ENCODE measurements at places on chromosomes 6 and 20.
A peak's percentile ranks its signal among the peaks of the same experiment; 100 is the strongest.

GRCh38 chr6:29558439-29559079 lies 973 bp downstream of the UBD start:
- no peak for DNase-seq

DNA sequence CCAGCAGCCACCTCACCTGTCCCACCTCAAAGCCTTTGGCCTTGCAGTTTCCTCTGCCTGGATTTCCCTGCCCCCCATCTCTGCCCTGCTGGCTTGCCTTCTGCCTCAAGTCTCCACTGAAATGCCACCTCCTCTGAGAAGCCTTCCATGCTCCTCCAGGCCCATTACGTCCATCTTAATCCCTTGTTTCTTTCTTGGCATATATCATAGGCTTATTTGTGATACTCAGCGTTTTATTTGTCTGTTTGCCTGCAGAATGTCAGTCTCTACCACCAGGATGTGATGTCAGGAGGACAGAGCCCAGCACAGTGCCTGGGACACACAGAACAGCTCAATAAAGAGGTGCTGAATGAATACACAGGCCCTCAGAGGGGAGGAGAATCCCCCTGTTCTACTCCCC lies 24.4 kb upstream of the TLDC2 start:
- DNase-seq = no peak

GRCh38 chr20:44692932-44693480 lies 22.2 kb upstream of the CCN5 start:
- DNase-seq = no peak

- DNase-seq = no peak
These were observed 36.4 kb downstream of the DLGAP4 start for GRCh38 chr20:36342331-36343120.

GRCh38 chr6:149592983-149593382 lies 26.8 kb downstream of the GINM1 start:
- no peak for DNase-seq

GRCh38 chr6:166644681-166645080 lies 17.6 kb upstream of the RPS6KA2 start:
- no peak for DNase-seq

DNA sequence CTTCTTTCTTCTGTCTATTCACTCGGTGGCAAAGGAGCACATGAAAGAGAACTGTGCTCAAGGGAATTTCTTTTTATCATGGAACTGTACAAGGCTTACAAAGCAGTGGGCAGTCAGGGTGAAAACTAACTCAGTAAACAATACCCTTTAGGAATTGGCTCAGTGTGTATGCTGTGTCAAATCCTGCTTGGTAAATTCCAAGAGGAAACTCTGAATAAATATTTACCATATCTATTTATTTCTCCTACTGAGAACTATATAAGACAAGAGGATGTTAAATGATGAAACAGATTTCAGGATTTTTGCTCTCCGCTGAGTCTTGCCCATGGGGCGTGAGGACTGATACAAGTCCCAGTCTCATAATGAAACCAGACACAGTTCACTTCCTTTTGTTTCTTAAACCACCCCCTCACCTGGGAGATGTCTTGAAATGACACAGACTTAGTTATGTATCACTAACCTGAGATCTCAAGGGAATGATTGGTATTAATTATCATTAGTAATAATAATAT lies 188.8 kb downstream of the BACH2 start:
- DNase-seq = no peak

DNA sequence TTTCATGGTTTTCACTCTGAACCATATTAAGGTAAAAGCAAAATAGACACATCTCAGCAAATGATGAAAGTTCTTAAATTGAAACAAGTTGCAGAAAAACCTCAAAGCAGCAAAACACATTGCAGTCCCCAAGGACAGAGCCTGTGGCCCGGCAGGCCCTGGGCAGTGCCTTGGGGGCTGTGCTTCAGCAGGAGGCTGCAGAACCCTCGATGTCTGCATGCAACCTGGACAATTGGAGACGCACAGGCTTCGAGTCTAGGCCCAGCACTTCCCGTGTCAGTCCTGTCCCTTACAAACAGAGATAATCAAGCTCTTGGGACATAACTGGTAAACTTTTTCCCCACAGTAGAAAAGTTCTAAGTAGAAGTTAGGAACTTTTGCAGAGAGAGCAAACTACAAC lies 9.2 kb downstream of the PYGB start:
- DNase-seq = no peak

- DNase-seq = no peak
These were observed 5.9 kb downstream of the OSTM1 start for GRCh38 chr6:108068618-108069017.

GRCh38 chr6:25472306-25472705 lies 179.7 kb upstream of the SCGN start:
- DNase-seq = peak; percentile 74
